Urinary bladder (tissue), 4 donors: ENCODE measurements at places on chromosomes 12 and 14. TPM values are rescaled to one million over a fixed set of nuclear protein-coding genes. Genes with fewer than 3 reads are reported as not detected.
A peak's percentile ranks its signal among the peaks of the same experiment; 100 is the strongest.

DNA sequence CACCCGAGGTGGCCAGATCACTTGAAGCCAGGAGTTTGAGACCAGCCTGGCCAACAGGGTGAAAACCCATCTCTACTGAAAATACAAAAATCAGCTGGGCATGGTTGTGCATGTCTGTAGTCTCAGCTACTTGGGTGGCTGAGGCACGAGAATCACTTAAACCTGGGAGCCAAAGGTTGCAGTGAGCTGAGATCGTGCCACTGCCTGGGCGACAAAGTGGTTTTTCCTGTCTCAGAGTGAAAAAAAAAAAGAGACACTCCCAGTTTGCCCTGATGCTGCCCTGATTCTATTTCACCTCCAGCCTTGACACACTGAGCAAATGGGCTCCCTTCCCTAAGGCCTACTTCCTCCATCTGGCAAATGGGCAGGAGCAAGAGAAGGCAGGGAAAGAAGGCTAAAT is 28.5 kb upstream of the PLEK2 start:
- DNase-seq = peak; percentile 53

Gene PPP1R36
- total RNA-seq = 1.8 TPM

- DNase-seq = no peak
These were observed 11.1 kb downstream of the BEST3 start for GRCh38 chr12:69688021-69688420.

Gene RCOR1
- total RNA-seq = 32.8 TPM

- no peak for DNase-seq
These were observed 427 bp upstream of the TMEM120B start for GRCh38 chr12:121712190-121712460.

DNA sequence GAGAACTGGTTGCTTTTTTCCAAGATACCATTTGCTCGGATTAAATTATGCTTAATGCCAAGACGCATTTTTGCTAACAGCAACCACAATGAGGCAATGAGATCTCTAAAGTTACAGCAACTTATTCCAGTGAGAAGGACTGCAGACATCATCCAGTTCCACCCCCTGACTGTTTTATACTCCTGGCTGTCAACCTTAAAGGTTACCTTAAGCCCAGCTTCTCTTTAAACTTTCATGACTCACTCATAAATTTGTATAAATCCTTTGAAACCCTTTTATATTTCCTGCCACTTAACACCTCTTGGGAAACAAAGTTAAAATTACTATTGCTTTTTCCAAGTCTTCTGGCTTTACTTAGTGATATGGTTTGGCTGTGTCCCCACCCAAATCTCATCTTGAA is 80.2 kb downstream of the TMTC1 start:
- DNase-seq = no peak

Gene COX14
- total RNA-seq = 30.5 TPM

Gene NACA
- total RNA-seq = 1,052 TPM

- no peak for DNase-seq
These were observed 7.9 kb downstream of the TRIM9 start for GRCh38 chr14:51087031-51087441.

- DNase-seq = no peak
These were observed 86.4 kb downstream of the ACACB start for GRCh38 chr12:109202770-109203169.

GRCh38 chr12:32939801-32940200 is 43.2 kb upstream of the PKP2 start:
- DNase-seq = no peak
